ENCODE measurements at places on chromosomes 1 and 21.

DNA sequence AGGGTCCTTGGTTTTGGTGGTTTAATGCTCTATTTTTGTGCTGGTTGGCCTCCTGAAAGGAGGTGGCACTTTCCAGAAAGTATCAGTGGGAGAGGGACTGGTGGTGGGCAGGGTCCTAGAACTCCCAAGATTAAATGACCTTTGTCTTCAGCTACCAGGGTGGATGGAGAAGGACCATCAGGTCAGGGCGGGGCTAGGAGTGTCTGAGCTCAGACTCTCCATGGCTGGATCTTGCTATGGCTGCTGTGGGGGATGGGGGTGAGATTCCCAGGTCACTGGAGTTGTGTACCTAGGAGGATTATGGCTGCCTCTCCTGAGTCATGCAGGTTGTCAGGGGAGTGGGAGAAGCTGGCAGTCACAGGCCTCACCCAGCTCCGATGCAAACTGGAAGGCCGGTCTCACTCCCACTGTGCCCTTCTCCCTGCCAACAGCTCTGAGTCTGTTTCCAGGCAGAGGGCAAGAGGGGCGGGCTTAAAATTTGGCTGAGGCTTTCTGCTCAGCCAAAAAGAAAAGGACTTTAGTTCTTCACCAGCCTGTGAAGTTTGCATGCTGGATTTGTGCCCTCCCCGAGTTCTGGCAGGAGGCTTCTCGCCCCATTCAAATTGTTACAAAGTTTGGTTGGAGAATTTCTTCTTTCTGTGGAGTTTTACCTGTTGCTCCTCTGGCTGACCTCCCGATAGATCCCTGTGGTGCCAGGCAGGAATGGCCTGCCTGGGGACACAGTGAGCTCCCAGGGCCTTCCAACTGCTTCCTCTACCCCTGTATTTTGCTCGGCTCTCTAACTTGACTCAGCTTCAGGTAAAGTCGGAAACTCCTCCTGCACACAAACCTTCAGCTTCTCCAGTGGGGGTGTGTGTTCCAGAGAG is 13.1 kb upstream of the KYAT3 start:
- no peak for DNase-seq

DNA sequence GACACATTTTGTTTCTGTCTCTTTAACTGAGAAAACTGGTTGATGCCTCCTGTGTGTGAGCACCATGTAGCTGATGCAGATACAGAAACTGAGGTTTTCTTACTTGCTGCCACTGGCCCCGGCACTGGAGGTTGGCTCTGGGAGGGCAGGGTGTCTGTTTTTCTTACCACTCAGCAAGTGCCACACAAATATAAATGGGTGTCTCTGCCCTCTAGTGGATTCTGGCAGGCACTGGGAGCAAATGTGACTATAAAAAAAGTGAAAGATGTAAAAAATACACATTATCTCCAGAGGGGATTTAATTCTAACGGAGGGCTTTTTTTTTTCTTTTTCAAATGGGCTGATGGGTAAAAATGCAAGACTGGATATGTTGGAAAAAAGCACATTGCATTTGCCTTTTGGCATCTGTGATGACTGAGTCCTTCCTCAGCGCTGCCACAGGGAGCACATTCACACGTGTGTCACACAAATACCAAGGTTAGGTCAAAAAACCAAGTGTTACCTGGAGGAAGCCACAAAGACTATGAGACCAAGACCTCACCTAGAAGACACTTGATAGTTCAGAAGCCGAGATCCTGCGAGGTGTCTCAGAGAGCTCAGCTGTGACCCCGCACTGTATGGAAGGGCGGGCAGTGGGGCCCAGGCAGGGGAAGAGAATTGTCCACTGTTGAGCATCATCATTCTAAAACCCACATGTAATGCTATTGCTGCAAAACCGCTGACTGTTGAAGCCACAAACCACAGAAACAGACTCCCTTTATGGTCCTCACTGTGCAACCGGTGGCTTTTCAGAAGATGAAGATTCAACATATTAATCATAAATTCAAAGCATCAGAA is 18.9 kb downstream of the PGBD2 start:
- no peak for DNase-seq

- no peak for DNase-seq
These were observed 157.1 kb downstream of the ELAVL4 start for GRCh38 chr1:50265790-50266314.

- no peak for DNase-seq
These were observed 100.7 kb upstream of the ATP1B1 start for GRCh38 chr1:169005776-169006175.

DNA sequence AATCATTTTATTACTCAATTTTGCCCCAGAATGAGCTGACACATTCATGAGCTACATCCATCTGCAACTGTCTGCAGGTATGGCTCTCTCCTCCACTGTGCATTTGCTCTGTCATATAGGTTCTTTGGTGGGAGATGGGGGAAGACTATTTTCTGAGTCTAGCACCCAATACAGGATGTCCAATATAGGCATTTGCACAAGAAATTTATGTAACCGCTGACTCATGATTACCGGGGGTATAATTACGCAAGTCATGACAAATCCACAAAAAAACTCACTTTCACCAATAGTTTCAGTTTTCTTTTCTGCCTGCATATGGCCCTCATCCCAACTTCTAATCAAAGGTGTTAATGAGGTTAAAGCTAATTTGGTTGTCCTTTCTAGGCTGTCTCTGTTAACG is 17.5 kb upstream of the VSIG8 start:
- DNase-seq: no peak

GRCh38 chr1:112133487-112133886 is 144.0 kb upstream of the KCND3 start:
- DNase-seq: no peak

DNA sequence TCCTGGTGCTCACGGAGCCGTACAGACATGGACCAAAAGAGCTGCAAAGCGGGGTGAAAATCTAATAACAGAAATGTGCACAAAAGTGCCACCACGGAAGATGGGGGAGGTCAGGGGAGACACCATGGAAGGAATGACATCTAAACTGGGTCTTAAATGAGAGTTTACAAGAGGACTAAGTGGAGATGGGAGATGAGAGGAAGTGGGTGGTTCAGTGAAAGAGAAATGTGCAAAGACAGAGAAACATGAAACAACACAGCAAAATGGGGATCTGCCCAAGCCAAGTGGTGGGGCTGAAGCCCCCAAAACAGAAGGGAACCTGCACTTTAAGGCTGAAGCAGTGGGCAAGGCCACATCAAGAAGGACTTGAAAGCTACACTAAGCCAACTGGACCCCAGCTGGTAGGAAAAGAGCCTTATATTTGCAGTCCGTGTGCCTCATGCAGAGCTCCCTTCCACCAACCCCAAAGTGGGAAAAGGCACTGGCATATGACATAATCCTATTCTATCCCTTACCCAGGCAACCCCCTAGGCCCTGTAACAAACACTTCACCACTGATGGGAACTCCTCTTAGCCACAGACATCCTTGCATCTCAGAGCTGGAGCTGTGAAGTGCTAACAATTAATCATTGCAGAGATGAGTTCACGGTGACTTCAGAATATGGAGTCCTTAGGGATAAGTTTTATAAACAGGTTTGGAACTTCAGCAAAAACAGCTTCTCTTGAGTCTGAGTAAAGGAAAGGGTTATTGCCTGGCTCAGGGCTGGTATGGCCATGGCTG is 198.6 kb upstream of the EDN2 start:
- no peak for DNase-seq

DNA sequence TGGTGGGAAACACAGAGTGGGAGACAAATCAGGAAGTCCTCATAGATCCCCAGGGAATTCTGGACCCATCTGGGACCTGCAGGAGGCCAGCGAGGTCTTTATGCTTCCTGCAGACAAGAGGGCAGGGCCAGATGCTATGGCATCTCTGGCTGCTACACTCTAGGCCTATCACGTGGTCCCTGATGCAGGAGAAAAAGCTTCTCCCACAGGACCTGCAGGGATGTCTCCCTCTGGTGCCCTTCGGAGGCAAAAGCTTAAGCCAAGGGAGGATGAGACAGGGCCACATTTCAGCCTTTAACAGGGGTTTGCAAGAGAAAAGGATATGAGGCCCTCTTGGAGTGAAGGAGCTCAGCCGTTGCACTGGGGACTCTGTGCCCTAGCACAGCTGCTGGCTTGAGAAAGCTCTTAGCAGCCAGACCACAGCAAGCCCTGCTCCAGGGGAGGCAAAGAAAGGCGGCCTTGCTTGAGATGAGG is 243.0 kb downstream of the C1orf94 start:
- no peak for DNase-seq

DNA sequence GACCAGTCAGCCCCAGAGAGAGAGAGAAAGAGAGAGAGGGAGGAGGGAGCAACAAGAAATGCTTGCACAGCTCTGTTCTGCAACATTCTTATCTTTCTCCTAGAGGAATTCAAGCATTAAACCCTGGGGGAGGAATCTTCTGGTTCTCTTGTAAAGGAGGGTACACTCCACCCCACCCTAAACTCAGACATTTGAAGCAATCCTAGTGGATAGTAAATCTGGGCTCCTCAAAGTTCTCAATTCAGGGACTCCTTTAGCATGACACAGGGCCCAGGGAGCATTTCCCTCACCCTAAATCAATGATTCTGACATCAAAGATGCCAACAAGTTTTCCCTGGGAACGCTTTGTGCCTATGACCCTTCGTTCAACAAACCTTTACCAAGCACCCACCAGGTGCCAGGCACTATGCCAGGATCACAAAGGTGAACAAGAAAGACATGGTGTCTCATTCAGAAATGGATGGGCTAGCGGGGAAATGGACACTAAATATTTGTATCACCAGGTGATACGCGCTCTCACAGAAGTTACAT is 11.9 kb upstream of the CAPN2 start:
- DNase-seq: no peak

- DNase-seq: no peak
These were observed 51.2 kb downstream of the EXO1 start for GRCh38 chr1:241899210-241899609.

GRCh38 chr1:160494620-160495019 is 28.4 kb downstream of the SLAMF6 start:
- DNase-seq: no peak

- no peak for DNase-seq
These were observed 87.6 kb downstream of the HMCN1 start for GRCh38 chr1:185821612-185822385.

DNA sequence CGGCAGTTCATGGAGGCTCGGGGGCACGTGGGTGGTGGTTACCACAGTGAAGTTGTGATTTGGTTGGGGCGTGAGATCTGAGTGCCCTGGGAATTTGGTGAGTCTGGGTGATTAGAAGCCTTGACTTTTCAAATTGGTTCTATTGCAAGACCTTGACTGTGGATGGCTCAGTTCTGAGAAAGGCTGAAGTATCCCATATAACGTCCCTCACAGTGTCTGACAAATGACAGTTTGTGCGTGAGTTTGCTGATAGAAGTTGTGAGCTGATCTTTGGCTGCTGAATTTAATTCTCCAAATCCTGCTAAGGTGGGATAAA is 549 bp downstream of the MSH4 start:
- no peak for DNase-seq

DNA sequence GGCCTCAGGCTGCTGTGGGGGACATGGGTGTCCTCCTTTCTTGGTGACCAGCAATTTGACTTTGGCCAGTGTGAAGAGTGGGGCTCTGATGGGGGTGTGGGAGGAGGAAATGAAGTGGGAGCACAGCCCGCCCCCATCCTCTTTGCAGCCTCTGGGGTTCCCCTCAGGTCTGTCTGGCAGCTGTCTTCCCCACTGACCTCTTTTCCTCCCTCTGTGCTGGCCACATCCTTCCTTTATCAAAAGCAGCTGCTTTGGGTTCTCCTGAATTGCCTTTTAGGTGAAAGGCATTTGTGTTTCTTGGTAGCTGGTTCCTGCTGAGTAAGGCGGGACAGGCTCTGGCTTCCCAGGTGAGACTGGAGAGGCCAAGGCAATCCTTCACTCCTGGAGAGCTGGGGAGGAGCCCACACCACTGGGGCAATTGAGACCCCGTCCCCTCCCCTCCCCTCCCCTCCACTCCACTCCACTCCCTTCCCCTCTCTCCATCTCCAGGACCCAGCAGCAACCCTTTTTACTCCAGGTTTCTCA is 24.9 kb downstream of the PCAT6 start:
- no peak for DNase-seq

DNA sequence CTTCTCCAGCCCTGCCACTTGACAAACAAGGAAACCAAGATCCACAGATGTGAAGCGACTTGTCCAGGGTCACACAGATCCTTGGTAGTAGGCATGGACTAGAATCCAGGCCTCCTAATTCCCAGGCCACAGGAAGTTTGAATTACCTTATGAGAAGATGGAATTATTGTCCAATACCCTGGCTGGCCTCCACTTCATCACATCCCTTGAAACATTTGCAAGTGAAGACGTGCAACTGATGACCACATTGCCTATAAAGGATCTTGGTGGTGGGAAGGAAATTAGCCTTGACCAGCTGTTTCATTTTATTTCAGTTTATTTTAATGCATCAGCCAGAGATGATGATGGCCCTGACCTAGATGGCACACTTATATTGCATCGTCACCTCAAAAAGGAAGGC is 165.8 kb upstream of the CAMK1G start:
- no peak for DNase-seq

DNA sequence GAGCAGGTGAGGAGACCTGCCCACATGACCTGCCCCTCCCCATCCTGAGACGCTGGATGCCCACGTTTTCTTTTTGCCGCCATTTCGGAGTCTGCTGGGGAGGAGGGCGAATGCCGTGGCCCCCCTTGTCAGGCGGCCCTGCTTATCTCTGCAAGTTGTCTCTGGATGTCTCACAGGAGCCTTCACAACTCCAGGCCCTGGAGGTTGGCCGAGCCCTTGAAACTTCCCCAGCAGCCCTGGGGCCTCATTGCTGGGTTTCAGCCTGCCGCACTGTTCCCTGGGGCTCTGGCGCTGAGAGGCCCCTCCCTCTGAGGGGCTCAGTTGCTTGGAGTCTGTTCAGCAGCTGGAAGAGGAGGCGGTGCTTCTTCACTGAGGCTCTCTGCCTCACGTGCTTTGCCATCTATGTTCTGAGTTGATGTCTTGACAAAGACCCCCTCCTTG is 29.8 kb upstream of the ZBTB21 start:
- DNase-seq: no peak

GRCh38 chr1:168000656-168001055 is 63.8 kb upstream of the MPC2 start:
- no peak for DNase-seq

- DNase-seq: no peak
These were observed 86.0 kb downstream of the CCDC185 start for GRCh38 chr1:223479261-223479660.

DNA sequence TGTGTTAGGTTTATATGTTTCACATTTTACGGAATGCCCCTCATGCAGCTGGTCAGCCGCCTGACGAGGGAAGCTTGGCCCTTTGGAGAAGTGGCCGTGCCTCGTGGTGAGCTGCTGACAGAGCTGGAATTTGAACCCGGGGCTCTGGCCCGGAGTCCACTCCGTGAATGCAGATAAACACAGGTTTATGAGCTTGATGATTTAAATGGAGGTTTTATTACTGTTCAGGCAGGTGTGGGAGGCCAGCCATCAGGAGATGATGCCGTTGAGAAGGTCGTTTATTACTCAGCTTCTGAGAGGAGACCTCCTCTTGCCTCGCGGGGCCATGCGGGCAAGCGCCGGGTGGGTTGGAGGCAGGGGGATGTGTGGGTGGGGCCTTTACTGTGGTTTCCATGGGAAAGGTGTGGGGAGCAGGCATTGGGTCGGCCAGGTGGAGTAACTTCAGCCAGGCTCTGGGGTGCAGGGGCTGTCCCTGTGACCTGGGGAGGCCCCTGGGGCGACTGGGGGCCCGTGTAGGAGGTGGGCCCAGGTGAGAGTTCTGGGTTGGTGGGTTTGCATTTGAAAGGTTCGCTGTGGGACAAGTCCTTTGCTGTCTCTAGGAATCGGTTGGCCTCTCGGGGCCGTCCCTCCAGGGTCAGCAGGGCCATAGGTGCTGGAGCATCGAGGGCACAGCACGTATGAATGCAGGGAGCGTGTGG is 22.0 kb downstream of the PRKCZ start:
- no peak for DNase-seq

- peak; percentile 97 for DNase-seq
These were observed 94.4 kb downstream of the COLGALT2 start for GRCh38 chr1:183942933-183943693.

GRCh38 chr21:14830307-14830706 is 234.5 kb downstream of the NRIP1 start:
- DNase-seq: no peak
